ENCODE measurements at places on chromosomes 5 and 9. TPM values are rescaled to one million over a fixed set of nuclear protein-coding genes. Genes with fewer than 3 reads are reported as not detected.

PCDHB3 gene
- under 0.01 TPM for total RNA-seq

KDM3B gene
- total RNA-seq, result 36.7 TPM

RABGAP1 gene
- 53.9 TPM for total RNA-seq

TRIM7 gene
- total RNA-seq, result 0.83 TPM

EPB41L4A gene
- total RNA-seq, result under 0.01 TPM

IPO11 gene
- 40.0 TPM for total RNA-seq

C5 gene
- 2.8 TPM for total RNA-seq

CCNO gene
- total RNA-seq, result not detected

IL17B gene
- 0.28 TPM for total RNA-seq

CETN3 gene
- total RNA-seq, result 2.5 TPM

CCDC152 gene
- 0.90 TPM for total RNA-seq

INSL4 gene
- not detected for total RNA-seq

RACK1 gene
- total RNA-seq, result 5,432 TPM

SLC26A2 gene
- total RNA-seq, result 12.8 TPM

OR1B1 gene
- not detected for total RNA-seq

All from IMR-90 (cell line).